ENCODE measurements at places on chromosomes 2 and 18.

GRCh38 chr2:8337321-8337720 is 344.5 kb upstream of the ID2 start:
- DNase-seq = no peak

DNA sequence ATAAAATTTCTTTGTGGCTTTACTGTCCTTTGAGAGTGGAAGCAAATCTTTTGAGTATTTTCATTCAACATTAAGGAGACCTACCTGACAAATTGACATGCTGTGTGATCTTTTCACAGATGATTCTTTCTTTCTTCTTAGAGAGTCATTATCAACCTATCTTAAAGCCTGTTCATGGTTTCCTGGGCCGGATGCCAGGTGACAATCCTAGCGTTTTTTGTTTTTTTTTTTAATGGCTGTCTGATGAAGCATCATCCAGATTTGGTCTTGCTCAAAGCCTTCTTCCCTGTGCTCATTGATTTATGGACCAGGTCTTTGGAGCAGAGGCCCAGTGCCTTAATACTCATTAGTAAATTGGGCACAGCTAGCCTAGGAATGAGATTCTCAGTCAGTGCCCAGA is 9.8 kb upstream of the MGAT5 start:
- DNase-seq = no peak

DNA sequence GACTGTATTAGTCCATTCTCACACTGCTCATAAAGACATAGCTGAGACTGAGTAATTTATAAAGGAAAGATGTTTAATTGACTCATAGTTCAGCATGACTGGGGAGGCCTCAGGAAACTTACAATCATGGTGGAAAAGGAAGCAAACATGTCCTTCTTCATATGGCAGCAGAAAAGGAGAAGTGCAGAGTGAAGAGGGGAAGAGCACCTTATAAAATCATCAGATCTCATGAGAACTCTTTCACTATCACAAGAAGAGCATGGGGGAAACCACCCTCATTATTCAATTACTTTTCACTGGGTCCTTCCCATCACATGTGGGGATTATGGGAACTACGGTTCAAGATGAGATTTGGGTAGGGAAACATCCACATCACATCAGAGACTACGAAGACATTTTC is 43.0 kb upstream of the CAVIN2 start:
- no peak for DNase-seq

GRCh38 chr2:151028691-151029176 is 232.9 kb downstream of the RBM43 start:
- no peak for DNase-seq

DNA sequence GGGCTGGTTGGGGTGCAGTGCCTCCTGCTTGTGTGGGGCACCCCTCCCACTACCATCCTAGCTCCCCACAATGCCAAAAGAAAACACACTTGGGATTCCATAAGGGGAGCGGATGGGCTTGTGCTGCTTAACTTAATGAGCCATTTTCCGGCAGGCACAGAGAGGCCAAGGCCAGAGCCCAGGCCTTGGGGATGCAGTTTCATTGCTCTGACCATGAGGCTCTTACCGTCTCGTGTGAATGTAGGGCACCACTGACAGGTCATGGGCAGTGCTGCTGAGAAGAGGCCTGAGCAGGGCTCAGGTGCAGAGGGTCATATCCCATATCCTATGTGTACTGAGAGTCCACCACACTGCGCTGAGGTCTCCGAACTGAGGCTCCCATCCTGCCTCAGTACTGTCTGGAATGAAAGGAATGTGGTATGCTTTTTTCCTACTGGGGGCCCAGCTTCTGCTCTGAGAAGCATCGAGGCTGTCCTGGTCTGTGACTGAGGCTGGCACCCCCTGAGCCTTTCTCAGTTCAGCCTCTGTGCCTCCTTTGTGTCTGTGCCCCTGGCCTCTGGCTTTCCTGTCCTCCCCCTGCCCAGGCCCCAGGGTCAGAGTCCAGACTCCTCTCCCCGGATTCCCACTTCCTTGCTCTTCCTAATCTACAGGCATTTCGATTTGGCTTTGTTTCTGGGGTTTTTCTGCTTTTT is 45.2 kb upstream of the MAPRE3 start:
- DNase-seq = no peak

DNA sequence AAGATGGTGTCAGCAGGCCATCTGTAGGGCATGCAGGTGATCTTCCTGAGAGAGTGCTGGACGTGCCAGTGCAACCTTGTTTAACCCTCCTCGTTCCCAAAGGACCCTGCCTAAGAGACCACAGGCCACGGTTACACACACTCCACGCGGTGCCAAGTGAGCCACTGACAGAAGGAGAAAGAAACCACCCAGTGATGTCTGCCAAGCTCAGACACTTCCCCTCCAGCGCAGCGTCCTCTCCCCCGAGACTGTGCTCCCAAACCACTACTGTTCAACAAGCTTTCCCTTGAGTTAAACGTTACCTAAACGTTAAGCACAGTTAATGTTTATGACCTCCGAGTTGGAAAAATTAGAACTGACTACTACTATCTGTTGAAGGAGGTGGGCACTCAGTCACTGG is 119.1 kb upstream of the NCK2 start:
- DNase-seq = no peak

GRCh38 chr18:48292229-48292628 is 117.0 kb downstream of the ZBTB7C start:
- DNase-seq = no peak

DNA sequence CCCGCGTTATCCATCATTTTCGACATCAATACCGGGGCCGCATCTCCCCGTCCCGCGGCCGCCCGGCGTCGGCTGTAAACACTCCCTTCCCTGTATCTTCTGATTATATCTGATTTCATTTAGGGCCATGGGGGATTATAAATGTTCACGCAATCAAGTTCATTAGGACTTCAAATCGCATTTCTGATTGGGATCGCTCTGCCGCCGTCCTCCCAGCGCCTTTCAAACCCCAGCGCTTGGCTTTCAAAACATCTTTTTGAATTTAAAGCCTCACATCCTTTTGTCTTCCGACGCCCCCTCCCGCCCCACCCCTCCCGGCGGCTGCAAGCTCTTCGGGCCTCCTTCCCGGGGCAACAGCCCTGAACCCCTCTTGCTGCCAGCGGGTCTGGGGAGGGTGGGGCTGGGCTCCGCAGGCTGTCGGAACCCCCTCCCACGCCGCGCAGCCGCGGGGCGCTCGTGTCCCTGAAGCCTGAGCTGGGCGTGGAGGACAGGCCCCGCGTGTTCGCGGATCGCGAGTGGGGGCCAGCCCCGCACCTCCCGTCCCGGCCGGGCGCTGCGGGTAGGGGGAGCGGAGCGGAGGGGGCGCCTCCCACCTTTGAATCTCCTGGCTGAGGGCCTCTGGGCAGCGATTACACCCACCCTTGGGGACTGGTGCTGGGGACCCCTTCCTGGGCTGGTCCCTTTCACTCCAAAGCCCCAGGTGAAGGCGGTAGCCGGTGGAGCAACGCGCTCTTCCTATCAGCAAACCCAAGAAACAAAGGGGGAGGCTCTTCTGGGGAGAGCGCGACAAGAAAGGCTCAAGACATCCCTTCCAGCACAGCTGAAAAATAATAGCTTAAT is 11.3 kb upstream of the GBX2 start:
- no peak for DNase-seq

GRCh38 chr2:232869138-232870017 is 686 bp upstream of the SNORC start:
- no peak for DNase-seq

DNA sequence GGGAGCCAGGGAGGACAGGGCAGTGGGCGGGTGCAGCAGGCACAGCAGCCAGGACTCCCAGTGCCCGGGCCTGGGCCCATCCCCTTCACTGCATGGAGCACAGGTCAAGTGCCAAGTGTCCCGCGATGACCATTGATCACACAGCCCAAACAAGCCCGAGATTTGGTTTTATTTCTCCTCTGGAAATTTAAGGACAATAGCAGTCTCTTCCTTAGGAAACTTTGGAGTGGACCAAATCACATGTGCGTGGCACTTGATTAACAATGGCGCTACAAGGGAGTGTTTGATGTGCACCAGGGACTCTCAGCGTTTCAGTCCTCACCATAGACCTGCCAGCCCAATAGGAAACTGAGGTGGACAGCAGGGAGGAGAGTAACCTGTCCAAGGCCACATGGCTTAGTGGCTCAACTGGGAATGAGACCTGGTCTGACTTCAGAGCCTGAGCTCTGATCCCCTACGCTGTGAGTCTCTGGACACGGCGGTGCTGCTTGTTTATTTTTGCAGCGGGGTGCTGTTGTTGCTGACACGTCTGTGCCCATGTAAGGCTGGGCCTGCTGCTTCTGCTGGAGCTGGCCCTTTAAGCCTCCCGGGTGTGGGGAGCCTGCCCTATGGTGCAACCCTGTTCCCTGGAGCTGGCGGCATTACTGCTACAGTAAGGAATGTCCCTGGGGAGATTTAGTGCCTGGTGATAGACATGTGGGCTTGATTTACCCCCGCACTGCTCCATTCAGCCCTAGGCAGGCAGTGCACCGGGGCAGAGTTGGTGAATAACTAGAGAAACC is 194.2 kb downstream of the INHBB start:
- no peak for DNase-seq

GRCh38 chr2:189268763-189269162 is 89.2 kb upstream of the COL5A2 start:
- DNase-seq = no peak

DNA sequence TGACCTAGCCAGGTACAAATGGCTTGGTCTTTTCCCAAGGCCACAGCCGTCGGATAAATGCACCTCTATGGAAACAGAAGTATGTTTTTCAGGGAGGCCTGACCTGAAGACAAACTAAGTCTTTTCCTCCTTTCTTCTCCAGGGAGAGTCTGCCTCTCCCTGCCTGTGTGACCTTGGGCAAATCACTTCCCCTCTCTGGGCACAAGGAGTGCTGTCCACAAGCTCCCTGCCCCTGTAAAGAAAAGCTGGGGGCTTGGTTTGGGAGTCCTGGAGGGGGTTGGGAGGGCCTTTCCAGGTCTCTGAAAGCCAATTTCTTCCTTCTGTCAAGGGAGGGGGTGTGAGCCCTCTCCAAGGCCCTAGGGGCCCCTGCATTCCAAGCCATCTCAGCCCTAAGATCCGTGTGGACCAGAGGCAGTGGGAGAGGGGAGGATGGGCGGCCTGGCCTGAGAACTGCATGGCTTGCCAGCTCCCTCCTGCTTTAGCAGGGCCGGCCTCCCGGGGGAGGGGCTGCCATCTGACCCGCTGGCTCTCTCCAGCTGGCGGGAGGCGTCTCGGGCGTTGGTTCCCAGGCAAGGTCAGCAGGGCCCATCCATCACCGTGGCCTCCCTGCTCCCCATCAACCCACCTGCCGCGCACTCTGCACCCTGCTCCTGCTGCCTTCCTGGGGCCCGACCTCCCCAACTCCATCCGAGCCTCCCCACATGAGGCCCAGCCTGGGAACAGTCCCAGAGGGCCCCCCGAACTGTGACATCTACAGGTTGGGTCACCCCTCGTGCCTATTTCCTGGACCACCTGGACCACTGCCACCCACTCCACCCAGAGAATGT is 61.4 kb downstream of the SMAD7 start:
- DNase-seq = no peak

- DNase-seq = no peak
Observed at GRCh38 chr2:59528525-59528924, 1024.9 kb downstream of the BCL11A start.

DNA sequence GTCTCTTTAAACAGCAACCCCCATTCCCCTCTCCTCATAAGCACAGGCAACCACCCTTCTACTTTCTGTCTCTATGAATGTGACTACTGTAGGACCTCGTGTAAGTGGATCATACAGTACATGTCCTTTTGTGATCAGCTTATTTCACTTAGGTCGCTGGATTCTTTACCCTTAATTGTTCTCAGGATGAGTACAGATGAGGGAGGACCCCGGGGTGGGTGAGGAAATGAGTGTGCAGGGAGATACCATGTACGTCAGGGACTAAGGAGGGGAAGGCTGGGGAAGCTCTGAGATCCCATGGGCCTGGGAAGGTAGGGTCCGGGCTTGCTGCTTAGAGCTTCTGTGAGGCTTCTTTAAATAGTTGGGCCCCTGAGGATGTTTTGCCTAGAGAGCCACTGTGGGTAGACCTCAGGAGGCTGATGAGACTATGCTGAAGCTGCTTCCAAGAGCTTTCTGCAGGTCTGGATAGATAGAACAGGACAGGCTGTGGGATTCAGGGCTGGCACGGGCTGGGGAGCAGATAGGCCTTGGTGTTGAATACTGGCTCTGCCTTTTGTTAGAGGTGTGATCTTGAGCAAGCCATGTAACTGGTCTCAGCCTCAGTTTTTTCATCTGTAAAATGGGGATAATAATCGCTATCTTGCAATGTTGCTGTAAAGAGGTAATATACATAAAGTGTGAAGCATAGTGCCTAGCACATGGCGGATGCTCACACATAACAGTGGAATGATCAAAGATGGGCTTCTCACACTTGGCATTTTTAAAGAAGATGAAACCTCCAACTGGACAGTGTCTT is 155.3 kb downstream of the PRKCE start:
- peak; percentile 37 for DNase-seq

GRCh38 chr2:199055336-199055735 is 402.4 kb downstream of the SATB2 start:
- no peak for DNase-seq

GRCh38 chr18:10661317-10661716 is 135.5 kb downstream of the NAPG start:
- DNase-seq = no peak

DNA sequence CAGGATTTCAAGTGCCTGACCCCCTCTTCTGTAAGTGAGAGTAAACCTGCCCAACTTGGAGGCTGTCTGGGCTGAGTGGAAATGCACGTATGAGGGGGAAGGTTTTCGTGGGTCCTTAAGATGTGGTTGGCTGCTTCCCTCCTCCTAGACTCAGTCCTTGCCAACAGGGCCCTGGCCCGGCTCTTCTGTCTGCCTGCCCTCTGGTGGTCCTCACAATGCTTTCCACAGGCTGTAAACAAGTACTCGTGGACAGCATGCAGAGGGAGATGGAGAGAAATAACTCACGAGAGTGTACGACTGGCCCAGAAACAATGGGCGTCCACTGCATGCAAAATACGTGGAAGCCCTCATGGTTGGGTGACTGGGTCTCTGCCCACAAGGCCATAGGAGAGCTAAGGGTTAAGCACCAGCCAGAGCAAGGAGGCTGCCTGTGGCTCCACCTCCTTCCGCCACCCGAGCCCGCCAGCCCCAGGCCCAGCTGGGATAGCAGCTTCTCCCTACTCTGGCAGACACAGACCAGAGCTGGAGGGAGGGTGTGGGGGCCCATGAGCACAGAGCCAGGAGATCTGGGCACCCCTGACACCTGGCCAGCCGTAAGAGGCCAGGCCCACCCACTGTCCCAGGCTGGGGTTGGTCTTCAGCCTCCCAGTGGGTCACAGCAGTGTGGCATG is 17.0 kb upstream of the ARHGEF4 start:
- DNase-seq = no peak

DNA sequence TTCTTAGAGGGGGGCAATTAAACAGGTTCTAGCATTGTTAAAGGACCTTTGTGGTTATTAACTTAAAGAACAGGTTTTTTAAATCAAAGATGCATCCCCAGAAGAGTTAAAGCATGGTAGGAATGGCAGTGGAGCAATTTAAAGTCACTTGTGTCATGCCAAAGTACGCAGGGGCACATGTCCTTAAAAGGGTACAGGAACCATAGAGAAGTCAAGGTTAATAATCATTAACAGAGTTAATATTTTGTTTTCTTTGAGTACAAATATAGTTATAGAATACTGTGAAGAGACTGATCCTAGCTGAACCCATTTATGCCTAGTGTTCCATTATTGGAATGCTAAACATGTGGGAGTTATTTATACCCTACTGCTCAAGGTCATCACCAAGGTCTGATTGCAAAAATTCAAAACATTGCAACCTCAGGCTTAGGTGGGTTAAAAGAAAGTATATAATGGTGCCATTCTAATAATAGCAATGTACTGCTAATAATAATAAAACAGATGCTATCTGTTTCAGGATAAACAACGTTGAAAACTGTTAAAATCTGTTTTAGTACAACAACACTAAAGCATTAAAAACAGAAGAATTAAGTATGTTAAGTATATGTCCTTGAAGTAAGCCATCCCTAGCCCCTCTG is 216.0 kb downstream of the MYO3B start:
- DNase-seq = no peak

GRCh38 chr18:43794363-43794762 is 517.1 kb upstream of the SYT4 start:
- no peak for DNase-seq
